ENCODE measurements at places on chromosomes 2 and 18.

- H3K4me1 ChIP-seq: no peaks in the 10 kb centered on the region
- DNase-seq: no peak
- H3K36me3 ChIP-seq: no peaks in the 10 kb centered on the region
- H3K4me3 ChIP-seq: no peak overlapping the region
- H3K27me3 ChIP-seq: peaks cover 3% of the 10 kb centered on the region
Measured at GRCh38 chr2:142981756-142982155, 104.3 kb downstream of the KYNU start.

- H3K4me1 ChIP-seq: no peaks in the 10 kb centered on the region
- H3K27me3 ChIP-seq: no peaks in the 10 kb centered on the region
- no peak overlapping the region for H3K27ac ChIP-seq
- no peak for DNase-seq
Measured at GRCh38 chr2:46813020-46813415, 102.6 kb downstream of the MCFD2 start.

DNA sequence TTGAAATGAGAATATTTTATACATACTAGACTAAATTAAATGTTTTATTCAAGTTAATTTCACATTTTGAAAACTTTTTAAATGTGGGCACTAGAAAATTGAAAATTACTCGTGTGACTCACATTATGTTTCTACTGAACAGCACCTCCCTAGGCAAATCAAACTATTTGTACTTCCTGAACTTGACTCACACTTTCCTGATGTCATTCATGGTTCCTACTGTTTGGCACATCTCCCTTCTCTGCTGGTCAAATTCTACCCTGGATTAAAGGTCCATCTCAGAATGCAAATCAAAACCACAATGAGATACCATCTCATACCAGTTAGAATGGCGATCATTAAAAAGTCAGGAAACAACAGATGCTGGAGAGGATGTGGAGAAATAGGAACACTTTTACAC lies 16.7 kb downstream of the LHCGR start:
- H3K4me1 ChIP-seq: no peaks in the 10 kb centered on the region
- no peaks in the 10 kb centered on the region for H3K27me3 ChIP-seq
- no peak for DNase-seq
- no peak overlapping the region for H3K4me3 ChIP-seq

DNA sequence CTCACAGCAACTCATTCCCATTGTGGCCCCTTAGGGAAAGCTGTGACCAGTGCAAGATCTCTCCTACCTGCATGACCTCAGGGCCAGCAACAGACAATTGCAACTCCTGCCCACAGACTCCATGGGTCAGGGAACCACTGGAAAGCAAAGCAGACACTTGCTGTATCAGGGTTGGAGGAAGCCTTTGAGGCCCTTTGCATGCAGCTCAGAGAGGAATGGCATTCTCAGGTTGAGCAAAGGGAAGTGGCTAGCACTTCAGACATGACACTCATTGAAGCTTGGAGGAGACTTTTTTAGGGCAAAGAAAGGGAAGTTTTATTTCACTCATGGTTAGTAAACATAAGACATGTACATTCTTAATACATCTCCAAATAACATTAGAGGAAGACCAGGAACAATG lies 22.1 kb downstream of the IL1F10 start:
- H3K27me3 ChIP-seq: no peaks in the 10 kb centered on the region
- no peaks in the 10 kb centered on the region for H3K36me3 ChIP-seq
- H3K4me1 ChIP-seq: no peaks in the 10 kb centered on the region
- H3K27ac ChIP-seq: no peak overlapping the region
- DNase-seq: no peak

DNA sequence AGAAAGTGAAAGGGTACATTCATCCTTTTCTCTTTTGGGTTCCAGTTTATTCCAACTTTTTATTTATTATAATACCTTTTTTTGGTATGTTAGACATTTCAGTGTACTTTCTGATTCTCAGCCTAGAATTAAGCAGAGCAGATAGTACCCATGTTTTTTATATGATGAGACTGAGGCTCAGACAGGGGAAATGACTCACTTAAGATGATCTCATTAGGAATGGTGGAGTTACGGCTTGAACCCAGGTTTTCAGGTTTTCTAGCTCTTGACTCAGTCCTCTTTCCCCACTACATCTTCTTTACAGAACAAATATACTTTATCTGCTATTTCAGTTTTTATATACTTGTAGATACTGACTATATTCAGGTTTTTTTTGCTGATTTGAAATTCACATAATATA lies 51.7 kb upstream of the OTX1 start:
- H3K27ac ChIP-seq: no peak overlapping the region
- H3K27me3 ChIP-seq: no peaks in the 10 kb centered on the region
- no peaks in the 10 kb centered on the region for H3K4me1 ChIP-seq
- DNase-seq: no peak

DNA sequence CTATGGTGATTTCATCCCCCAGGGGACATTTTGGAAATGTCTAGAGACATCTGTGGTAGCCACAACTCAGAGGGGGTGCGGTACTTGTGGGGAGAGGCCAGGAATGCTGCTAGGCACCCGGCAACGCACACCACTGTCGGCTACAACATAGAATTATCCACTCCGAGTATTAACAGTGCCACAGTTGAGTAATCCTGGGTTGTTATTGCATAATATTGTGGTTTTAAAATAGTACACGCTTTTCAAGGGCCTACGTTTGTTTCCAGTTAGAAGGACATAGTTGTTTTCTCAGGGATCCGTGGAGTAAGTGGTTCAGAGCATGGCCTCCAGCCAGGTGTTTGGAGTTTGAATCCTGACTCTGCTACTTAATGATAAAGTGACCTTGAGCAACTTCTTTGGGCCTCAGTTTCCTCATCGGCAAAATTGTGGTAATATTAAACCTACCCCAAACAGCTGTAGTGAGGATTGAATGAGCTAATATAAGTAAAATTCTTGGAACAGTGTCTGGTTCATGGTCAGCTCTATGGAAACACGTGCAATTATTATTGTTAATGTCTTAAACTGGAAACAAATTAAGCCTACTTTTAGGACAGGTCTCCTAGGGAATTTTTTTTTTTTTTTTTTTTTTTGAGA lies 24.5 kb downstream of the CYP27A1 start:
- no peaks in the 10 kb centered on the region for H3K36me3 ChIP-seq
- no peak for DNase-seq
- H3K27ac ChIP-seq: no peak overlapping the region

DNA sequence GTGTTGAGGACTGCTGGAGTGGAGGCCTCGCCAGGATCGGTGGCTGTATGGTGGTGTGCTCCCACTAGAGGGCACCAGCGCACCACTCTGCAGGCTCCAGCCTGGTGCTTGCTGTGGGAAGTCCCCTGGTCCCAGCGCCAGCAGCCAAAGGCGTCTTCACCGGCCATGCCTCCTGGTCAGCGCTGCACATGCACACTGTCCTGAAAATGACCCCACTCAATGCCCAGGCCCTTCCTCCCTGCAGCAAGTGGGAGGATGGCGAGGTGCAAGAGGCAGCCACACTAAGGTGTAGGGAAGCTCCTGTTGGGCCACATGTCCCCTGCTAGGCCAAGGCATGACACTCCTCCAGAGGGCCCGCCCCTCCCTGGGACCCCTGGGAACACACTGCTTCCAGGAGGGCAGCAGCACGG lies 136.5 kb downstream of the CTIF start:
- H3K27me3 ChIP-seq: no peaks in the 10 kb centered on the region
- H3K27ac ChIP-seq: no peak overlapping the region
- peak; percentile 71 for DNase-seq
- peaks cover 7% of the 10 kb centered on the region for H3K4me1 ChIP-seq
- H3K4me3 ChIP-seq: no peak overlapping the region
- no peaks in the 10 kb centered on the region for H3K36me3 ChIP-seq

GRCh38 chr2:207873794-207874193 lies 104.1 kb upstream of the FZD5 start:
- no peaks in the 10 kb centered on the region for H3K4me1 ChIP-seq
- no peak overlapping the region for H3K27ac ChIP-seq
- no peak overlapping the region for H3K4me3 ChIP-seq
- no peak for DNase-seq
- H3K36me3 ChIP-seq: no peaks in the 10 kb centered on the region
- no peaks in the 10 kb centered on the region for H3K27me3 ChIP-seq

Measured in effector memory CD4-positive, alpha-beta T cell (primary cell).